ENCODE measurements at places on chromosomes 1 and 21.

- DNase-seq, result no peak
Measured at GRCh38 chr1:107019166-107019565, 37.3 kb upstream of the PRMT6 start.

DNA sequence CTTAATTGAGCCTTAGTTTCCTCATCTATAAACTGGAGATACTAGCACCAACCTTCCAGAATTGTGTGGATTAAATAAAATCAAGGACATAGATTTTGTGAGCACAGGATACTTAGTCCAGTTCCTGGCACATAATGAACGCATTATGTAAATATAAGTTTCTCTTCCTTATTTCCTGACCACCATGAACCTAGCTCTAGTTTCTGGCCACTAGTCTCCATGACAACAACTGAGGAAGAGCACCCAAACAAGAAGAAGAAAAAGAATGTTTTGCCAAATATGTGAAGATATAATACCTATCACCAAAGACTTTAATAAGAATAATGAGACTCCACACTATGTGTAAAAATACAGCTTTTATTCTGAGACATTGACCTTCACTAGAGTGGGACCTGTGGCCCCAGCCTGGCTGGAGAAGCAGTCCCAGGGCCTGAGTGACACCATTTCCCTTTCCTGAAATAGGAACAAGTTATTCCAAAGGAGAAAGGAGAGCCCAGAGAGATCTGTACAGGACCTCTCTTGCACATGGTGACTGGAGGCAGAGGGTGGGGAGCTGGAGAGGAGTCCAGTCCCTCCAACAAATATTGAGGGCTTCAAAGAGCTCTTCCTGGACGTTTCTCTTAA, 940 bp upstream of the USF1 start:
- no peak for DNase-seq

GRCh38 chr1:216905137-216905536, 181.9 kb upstream of the ESRRG start:
- no peak for DNase-seq

- no peak for DNase-seq
Measured at GRCh38 chr1:183080406-183080805, 57.2 kb downstream of the LAMC1 start.

GRCh38 chr1:202302166-202302565, 39.6 kb downstream of the UBE2T start:
- DNase-seq, result no peak

GRCh38 chr21:43274022-43274945, 105.5 kb downstream of the CRYAA start:
- no peak for DNase-seq

GRCh38 chr21:35990609-35991008, 69.7 kb downstream of the SETD4 start:
- no peak for DNase-seq

GRCh38 chr1:203177036-203177405, 1.4 kb upstream of the MYBPH start:
- no peak for DNase-seq
